Transverse colon (tissue), 4 donors: ENCODE measurements at places on chromosomes 2 and 18. TPM values are rescaled to one million over a fixed set of nuclear protein-coding genes. Genes with fewer than 3 reads are reported as not detected.

DNA sequence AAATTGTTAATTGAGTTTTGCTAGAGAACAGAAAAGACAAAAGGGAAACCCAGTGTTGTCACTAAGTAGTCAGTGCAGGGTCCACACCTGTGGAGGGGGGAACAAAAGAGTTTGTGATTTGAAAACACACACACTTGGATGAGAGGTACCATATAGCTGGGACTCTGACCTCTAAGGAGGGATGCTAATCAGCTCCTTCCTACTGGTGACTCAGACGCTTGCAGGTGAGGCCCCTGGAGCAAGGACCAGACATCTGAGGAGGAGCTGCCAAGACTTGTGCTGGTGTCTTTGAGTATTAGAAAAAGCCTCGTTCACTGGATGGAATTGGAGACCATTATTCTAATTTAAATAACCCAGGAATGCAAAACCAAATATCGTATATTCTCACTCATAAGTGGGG lies 146.4 kb upstream of the MAP2 start:
- DNase-seq = no peak

- no peak for DNase-seq
Observed at GRCh38 chr2:10428355-10428754, 19.8 kb downstream of the ODC1 start.

- peak; percentile 37 for DNase-seq
Observed at GRCh38 chr2:65030476-65031332, 25.5 kb upstream of the CEP68 start.

GRCh38 chr2:54866868-54867267 lies 143.4 kb downstream of the EML6 start:
- DNase-seq = no peak

DNA sequence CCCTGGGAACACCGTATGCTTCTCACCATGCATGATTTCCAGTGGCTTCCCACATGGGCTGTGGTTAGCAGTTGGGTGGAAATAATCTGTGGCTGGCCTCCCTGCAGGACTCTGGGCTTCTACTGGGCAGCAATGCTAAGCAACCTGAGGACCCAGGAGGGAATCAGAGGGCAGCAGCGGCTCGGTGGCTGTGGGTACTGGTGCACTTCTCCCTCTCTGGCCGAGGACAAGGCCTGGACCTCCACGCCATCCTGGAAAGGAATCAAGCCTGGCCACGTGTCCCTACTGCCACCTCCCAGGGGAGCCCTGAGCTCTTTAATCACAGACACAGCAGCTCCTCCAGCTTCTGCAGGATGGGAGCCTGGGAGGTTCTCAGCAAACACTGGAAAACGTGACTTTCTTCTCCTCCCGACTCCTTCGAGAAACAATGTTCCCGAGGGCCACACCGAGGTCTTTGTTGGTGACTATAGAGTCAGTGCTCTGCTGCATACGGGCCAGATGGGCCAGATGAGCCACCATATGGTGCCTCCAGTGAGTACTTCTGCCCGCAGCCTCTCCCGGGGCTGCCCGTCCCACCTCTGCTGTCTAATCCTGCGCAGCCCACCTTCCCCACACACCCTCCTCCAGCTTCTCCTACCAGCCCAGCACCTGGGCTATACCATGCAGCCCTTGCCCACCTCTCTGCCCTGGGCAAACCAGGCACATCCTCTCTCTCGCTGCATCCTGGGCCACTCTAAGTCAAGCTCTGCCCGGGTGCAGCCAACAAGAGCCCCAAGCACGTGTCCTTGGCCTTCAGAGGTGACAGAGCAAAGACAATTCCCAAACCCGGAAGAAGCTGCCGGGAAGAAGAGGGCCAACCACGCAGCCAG lies 42.8 kb upstream of the OTOS start:
- no peak for DNase-seq

DNA sequence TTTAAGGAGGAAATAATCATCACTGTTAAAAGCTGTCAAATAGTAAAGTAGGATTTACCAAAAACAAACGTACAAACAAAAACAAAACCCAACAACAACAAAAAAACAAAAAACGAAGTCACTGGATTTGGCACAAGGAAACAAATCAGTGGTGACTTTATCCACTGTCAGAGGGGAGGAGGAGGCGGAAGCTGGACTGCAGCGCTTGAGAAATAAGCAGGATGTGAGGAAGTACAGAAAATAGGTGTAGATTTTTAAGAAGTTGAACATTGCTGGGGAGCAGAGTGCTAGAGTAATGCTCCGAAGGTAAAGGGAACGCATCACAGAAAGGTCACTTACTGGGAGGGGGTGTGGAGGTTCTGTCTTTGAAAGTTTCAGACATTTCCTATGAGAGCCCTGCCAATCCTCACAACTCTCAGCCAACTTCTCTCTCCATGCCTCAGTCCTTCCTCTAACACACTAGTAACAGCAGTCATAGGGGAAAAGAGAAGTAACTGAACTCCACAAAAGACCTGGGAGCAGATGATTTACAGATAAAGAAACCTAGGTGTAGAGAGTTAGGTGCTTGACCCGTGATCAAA lies 220.2 kb upstream of the SMAD7 start:
- no peak for DNase-seq

DNA sequence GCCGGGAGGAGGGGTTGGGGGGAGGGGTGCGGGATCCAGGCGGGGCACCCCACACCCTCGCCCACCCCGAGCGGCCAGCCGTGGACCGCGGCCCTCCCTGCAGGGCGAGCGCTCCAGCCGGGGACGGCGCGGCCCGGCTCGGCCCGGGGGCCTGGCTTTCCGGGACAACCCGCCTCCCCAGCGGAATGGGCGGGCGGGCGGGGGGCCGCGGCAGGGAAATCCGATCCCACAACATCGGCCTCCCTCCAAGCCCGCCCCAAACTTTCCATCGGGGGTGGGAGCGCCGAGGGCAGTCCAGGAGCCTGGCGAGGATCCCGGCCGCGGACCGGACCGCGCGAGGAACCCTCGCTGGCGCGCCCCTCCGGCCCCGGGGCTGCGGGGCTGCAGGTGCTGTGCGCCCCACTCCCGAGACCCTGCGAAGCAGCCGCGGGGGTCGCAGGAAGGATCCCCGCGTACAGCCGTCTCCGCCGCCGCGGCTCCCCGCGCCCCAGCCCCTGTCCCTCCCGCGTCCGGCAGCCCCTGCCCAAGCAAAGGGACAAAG lies 529 bp downstream of the SEMA4C start:
- peak; percentile 72 for DNase-seq

GRCh38 chr2:20148923-20149702 lies 75.8 kb downstream of the SDC1 start:
- DNase-seq = no peak

- DNase-seq = peak; percentile 97
Observed at GRCh38 chr2:174248187-174248997, at the start of gene OLA1. TSS of gene OLA1 (minus strand) at chr2:174248532. CDS start at chr2:174246815, 1,717 bp downstream.

GRCh38 chr2:241550616-241551580 lies 7.6 kb upstream of the BOK start:
- DNase-seq = no peak

GRCh38 chr2:15810477-15811150 lies 129.7 kb upstream of the MYCN start:
- no peak for DNase-seq

- DNase-seq = no peak
Observed at GRCh38 chr2:186518291-186518690, 32.2 kb downstream of the ZC3H15 start.

DNA sequence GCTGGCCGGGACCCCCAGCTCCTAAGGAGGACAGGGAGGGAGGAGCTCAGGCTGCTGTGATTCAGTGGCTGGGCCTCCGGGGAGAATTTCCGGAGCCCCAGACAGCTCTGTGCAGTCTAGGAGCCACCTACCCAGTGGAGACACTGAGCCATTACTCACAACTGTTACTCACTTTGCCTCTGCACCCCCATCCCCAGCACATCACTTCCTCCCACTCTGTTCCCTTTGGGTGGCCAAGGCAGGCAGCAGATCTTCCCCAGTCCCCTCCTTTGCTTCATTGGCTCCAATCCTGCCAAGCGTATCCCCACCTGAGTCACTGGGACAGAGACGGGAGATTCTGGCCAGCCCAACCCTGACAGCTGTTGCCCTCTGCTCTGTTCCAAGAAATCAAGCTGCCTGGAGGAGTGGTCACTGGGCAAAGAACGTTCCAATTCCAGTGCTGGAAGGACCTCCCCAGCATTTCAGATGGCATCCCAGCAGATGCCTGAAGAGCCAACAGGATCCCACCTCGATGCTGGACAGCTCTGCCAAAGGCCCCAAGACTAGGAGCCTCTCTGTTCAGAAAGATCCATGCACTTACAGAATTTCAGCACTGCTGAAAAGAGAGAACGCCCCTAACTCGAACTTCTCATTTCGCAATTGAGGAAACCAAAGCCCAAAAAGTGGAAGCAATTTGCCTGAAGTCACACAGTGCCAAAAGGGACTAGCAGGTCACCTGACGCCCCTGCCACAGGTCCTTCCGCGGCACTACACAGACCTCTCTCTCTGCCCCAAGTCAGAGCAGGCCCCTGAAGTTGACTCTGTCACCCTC lies 68.3 kb downstream of the TNS1 start:
- DNase-seq = peak; percentile 60

GRCh38 chr18:43757273-43757672 lies 480.0 kb upstream of the SYT4 start:
- no peak for DNase-seq

DNA sequence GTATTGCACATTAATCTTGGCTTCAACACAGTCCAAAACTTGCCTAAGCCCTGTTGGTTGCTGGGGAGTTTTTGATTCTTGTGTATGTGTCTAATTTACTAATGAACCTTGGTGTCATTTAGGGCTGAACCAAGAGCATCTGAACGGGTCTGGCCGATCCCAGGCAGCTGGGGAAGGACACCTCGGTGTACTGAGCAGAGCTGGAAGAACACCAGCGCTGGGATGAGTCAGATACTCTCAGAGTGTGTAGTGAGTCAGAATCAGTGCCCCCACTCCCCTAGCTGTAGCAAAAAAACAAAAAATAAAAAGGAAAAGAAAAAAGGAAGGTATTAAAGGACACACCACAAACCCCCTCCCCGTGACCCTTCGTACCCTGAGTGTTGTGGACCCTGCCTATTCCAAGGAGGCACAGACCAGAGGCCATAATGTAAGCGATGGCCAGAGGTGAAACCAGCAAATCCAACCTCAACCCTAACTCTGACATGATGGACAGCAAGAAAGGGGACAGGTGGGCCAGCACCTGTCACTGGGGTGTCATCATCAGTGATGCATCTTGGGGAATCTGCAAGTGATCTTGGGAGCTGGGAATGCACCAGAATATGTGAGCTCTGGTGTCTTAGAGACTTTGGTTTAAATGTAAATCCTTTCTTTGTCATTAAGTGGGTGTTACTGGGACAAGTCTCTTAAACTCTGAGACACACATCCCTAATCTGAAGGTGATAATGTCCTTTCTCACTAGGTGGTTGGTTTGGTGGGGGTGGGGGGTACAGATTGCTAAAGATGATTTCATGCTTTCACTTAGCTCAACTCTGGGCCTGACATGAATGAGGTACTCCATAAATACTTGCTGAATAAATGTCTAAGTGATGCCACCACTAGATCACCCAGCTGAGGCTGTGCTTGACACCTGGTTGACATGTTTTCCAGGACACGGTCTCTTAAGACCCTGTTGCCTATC lies 34.2 kb upstream of the NCOA1 start:
- peak; percentile 54 for DNase-seq

DNA sequence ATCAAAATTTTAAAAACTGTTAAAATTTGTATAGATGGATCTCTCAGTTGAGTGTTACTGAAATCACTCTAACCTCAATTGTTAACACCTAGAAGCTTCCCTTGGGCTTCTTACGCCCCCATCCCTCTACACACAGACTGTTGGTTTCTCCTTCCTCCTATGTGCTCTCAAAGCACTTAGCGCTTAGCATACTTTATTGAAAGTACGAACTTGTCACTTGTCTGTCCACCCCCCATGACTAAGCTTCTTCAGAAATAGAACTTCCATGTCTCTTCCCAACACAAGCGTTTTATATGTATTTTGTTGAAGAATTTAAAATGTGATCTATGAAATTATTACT lies 441 bp downstream of the MPHOSPH10 start:
- no peak for DNase-seq

DNA sequence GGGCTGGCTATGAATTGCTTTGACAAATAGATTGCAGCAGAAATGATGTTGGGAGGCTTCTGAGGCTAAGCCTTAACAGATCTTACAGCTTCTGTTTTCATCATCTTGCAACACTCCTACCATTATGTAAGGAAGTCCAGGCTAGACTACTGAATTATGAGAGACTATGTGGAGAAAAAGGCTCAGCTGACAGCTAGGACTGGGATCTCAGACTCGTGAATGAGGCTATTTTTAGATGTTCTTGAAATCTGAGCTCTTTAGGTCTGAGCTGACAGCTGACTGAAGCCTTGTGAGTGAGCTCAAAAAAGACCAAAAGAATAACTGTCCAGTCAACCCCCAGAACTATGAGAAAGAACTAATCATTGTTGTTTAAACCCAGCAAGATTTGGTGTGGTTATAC lies 70.3 kb downstream of the VWC2L start:
- no peak for DNase-seq

GRCh38 chr2:98547092-98547790 lies 61.1 kb downstream of the COA5 start:
- DNase-seq = no peak

GRCh38 chr2:216350214-216350791 lies 22.0 kb downstream of the MARCHF4 start:
- no peak for DNase-seq

DNA sequence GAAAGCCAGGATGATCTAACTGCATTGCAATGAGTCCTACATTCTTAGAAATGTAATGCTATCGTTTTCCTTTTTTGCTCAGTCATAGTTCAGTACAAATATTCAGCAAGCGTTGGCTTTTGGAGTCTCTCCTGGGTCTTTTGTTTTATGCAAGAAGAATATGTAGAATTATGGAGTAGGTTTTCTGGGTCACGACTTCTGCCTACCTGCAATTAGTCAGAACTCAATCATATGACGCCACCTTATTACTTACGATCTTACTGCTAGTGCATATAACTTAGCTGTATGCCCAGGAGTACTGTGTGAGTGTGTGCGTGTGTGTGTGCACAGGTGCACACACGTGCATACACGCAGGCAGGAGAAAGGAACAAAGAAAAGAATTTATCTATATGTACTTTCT lies 640.2 kb downstream of the STK39 start:
- DNase-seq = no peak

- DNase-seq = no peak
Observed at GRCh38 chr2:25478736-25479135, 137.0 kb upstream of the DNMT3A start.

DNA sequence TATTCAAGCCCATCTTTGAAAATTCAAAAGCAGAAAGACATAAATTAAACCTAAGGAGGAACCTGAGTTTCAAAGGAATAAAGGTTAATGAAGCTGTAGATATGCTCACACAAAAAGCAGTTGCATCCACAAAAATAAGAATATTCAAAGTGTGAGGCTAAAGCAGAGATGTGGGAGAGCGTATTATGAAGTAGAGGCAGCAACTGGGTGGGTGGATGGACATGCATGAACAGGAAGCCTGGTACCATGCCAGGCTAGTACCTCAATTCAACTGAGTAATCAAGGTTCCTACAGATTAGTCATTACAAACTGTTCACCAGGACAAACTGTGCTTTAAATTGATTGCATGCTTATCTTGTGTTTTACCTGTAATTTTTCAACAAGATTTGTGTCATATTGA lies 330.0 kb upstream of the PKDCC start:
- DNase-seq = no peak

- no peak for DNase-seq
Observed at GRCh38 chr18:24031318-24031717, 16.8 kb downstream of the TTC39C start.

The GDF7 gene
- total RNA-seq = 0.41 TPM

The COA5 gene
- 36.2 TPM for total RNA-seq

The MYO3B gene
- not detected for total RNA-seq

The ECEL1 gene
- not detected for total RNA-seq

The DUSP28 gene
- total RNA-seq = 3.4 TPM

The LRRC30 gene
- not detected for total RNA-seq
